Fibroblast of the conjunctiva (primary cell): ENCODE measurements at places on chromosomes 3 and 15.

DNA sequence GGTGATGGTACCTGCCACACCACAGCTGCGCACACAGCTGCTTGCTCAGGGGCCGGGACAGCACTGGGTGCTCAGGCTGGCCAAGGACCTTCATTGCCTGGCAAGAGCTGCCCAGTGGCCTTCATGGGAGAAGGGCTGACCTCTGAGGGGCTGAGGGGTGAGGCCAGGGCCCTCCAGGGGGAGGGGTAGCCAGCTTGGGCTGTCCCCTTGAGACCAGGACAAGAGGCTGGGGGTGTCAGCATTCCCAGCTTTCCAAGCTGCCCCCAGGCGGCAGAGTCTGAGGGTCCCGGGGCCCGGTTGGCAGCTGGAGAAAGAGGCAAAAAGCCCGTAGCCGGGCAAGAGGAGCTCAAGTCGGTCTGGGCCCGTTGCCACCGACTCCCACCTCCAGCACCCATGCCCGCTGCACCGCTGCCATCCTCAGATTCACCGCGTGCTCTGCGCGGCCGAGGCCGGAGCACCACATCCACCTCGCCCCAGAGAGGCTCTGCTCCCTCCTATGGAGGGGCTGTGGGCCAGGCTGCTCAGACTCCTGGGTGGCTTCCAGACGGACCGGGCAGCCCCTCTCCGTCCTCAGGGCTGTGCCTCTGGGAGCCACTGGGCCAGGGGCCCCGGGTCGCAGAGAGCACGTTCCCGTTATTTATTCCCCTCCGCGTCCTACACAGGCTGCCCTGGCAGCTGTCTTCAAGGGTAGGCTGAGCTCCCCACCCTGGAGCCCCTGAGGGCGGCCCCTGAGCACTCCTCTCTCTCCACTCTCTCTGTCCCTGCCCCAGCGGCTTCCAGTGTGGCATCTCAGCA is 51.5 kb downstream of the PLXNA1 start:
- DNase-seq = no peak

DNA sequence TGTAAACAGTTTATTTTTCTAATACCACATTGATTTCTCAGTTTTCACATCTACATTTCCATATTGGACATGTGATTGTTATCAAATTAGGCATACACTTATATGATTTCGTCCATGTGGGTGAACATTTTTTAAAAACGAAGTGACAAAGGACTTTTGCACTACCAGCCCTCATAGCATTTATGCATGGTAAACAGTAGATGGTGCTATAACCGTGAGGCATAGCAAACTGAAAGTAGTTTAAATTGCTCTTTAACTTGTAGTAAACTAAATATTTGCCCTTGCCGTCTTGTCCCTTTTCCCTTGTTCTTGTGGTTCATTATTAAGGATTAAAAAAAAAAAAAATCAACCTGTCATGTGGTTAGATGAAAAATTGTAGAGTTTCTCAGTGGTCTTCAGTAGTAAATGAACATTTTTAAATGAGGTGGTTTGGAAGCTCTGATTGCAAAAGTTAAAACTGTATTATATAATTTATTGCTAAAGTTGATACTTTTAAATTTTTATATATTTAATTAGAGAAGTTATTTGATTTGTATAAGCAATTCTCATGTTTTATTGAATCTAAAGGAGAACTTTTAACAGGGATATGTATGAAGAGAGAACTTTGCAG is 24.0 kb downstream of the STX19 start:
- peak; percentile 69 for DNase-seq

GRCh38 chr3:126156468-126156867 is 23.9 kb downstream of the ALDH1L1 start:
- no peak for DNase-seq

DNA sequence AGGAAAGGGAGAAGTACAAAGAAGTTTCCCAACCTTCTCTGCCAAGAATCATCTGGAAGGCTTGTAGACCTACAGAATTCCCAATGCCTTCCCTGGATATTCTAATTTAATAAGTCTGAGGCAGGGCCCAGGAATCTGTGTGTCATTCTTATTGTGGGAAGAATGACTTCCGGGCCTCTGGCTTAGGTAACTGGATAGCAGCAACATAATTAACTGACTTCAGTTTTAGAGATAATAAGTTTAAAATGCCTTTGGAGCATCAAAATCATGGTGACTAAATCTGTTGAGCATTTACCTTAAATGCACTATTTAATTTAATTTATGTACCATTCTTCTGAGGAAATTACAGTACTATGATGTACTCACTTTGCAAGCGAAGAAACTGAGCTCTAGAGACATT is 44.3 kb upstream of the TM4SF1 start:
- DNase-seq = no peak

DNA sequence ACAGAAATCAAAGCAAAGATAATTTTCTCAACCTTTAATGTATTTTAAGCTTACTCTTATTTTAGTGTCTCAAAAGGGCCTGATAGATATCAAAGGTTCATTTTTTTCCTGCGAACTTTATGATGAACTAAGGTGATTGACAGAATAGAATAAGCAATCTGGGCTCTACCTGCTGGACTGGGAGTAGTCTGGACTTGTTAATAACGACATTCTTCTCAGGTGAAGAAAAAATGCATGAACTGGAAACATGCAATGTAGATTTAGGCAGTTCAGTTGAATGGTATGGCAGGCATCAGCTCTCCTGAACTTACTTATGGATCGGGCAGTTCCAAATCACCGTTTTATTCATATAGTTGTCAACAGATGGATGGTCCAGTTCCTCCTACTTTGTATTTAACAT is 189.7 kb upstream of the ZBTB20 start:
- no peak for DNase-seq

DNA sequence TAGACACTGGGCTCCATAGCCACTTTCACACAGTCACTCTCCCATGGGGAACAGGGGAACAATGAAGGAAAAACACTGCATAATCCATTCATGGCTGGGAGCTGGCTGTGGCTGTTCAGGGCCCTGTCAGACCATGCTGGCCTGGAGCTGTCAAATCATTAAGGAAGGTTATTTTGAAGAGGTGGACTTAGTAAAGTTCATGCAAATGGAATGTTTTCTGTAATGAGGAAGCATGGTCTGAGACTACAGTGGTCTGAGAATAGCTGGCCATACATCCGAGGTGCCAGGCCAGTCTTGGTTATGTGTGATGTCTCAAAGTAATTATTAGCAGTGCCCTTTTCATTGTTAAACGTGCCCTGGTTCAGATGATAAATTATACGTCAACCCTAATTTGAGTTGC is 117.1 kb upstream of the MRPS22 start:
- DNase-seq = no peak

DNA sequence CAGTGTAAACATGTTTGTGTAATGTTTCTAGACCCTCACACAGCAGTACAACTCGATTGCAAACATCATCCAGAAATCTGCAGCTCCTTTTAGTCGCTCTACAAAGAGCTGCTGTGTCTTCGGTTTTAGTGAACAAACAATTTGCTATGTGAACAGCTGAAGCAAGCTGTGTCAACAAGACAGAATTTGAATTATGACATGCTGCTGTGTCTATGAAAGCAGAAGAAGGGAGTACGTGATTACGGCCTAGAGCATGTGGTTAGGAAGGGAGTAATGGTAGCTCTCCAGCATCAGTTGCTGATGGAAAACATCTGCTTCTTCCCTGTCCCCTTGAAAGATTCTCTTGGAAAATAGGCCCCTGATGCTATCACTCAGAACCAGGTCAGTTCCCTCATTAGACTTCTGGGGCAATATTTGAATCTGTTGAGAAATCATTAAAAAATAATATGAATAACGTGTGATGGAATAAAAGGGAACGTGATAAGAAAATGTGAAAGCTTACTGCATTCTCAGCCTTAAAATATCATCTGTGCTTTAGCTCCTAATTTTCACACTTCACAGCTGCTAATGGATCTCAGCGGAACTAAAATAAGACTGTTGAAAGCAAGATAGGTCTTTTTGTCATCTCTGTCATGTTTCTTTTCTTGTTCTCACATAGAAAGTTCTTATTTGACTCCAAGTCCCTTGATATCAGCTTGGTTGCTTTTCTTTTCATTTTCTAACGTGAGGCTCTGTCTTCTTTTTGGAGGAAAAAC is 891.5 kb downstream of the ROBO2 start:
- DNase-seq = no peak
